ENCODE measurements at places on chromosomes 12 and 14.

DNA sequence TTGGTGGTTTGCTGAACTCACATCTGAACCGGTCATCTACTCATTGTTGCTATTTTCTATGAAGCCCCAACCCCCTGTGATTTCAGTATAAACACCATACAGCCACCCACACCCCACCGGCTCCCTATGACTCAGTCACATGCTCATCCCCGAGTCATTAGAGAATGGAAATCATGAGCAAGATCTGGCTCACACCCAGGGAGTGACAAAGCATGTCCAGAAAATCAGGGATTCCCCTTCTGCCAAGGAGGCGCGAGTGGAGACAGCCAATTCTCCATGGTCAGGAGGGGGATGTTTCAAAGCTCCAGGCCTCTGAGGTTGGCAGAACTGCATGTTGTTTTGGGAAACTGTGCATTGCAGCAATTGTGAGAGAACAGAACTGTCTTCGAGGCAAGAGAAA lies 657.5 kb upstream of the TBX3 start:
- DNase-seq: no peak

GRCh38 chr12:96170762-96171161 lies 23.4 kb upstream of the ELK3 start:
- no peak for DNase-seq

GRCh38 chr12:81597928-81598604 lies 161.1 kb downstream of the PPFIA2 start:
- peak; percentile 88 for DNase-seq

DNA sequence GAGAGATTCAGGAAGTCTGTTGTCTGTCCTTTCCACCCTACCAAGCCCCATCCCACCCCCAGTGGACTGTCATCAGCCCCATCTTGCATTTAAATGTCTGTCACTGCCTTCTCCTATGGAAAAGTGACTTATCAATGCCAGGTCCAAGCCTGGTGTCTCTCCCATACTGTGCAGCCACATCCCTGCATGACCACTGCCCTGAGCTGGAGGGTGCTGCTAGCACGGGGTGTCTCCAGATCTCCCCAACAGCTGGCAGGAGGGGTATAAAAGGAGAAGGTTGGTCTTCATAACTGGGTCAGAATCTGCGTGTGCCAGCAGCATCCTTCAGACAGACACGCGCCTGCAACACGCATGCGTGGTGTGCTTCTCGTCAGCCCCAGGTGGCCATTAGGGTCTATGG lies 154.4 kb upstream of the HIF1A start:
- DNase-seq: no peak

GRCh38 chr12:63093084-63093483 lies 57.9 kb downstream of the AVPR1A start:
- DNase-seq: no peak

DNA sequence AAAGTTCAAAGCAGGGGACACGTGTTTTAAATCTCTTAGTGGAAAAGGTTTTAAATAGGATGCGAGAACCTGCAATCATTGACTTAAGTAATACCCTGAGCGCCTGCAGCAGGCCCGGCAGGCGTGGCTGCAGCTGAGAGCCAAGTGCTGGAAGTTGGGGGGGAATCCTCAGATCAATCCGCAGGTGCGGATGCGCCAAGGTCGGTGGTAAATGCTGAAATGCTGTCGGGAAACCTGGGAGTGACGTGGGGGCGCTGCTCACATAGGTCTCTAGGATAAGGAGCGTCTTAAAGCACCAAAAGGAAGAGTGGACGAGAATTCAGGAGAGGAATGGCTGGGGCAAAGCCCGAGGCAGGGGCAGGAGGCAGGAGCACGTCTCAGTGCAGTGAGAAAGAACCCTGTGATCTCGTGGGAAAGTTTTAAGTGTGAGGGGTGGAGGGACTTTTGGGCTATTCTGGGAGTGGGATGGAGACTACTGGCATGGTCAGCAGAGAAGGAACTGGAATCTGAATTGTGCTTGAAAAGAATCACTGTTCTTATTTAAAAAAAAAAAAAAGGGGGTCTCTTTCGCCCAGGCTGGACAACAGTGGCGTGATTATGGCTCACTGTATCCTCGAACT lies 883 bp upstream of the CDCA4 start:
- peak; percentile 32 for DNase-seq

- DNase-seq: no peak
Observed at GRCh38 chr12:10167599-10167998, 4.3 kb downstream of the OLR1 start.

DNA sequence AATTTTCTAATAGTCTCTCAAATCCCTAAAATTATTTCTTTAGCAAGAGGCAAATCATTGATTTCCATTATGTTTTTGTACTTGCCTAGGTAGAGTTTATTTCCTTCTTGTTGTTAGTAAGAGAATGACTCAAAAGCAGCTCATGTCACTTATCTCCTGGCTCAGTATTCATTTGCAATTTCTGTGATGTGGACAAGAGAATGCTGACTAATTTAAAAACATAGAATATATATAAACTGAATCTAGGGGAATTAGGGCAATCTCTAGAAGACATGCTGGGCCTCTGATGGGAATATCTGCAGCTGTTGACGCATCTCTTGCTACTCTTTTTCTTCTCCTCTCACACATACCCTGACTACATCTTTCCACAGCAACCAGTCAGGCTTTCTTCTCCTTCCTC lies 130.8 kb upstream of the PRKD1 start:
- no peak for DNase-seq

DNA sequence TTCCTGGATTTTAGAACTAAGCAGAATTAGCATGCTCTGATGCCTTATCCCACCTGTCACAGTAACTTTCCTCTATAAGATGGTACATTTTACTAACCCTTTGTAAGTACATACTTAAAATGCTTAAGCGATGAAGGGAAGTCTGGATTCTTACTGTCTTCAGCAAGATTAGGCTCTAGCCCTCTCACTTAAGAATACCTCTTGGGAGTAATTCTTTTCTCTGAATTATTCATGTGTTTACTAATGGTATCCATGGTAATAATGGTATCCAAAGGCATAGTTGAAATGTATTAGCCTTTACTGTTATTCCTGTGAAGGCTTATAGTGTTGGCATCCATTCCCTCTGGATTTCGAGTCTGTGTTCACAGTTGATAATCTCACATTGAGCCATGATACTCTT lies 176.9 kb downstream of the MON2 start:
- DNase-seq: no peak

- DNase-seq: no peak
Observed at GRCh38 chr12:52515927-52516831, 4.0 kb downstream of the KRT5 start.

GRCh38 chr14:104405360-104406226 lies 174.0 kb upstream of the C14orf180 start:
- no peak for DNase-seq

DNA sequence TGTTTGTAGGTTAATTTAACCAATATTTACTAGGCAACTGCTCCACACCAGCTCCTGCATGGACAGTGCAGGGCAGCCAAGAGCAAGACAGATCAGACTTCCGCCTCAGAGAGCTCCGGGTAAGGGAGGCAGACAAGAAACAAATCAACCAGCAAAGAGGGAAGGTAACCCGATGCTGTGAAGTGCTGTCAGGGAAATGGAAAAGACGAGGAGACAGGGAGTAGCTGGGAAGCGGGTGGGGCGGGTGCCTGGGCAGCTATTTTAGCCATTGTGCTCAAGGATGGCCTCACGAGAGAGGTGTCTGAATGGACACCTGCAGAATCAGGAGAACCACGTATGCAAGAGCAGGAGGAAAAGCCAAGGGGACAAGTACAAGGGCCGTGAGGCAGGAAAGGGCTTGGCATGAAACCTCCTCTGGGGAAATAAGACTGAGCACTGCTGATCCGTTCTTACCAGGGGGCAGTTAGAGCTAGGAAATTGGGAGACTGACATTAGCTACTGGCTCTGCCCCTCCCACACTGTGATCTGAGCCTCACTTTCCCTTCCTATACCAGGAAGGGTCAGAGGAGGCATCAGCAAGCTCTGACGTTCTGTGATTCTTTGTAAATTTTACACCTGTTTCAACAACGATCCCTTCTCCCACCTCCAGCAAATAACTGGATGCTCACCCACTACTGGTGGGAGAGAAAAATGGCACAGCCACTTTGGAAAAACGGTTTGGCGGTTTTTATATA lies 6.5 kb upstream of the TMEM119 start:
- no peak for DNase-seq

DNA sequence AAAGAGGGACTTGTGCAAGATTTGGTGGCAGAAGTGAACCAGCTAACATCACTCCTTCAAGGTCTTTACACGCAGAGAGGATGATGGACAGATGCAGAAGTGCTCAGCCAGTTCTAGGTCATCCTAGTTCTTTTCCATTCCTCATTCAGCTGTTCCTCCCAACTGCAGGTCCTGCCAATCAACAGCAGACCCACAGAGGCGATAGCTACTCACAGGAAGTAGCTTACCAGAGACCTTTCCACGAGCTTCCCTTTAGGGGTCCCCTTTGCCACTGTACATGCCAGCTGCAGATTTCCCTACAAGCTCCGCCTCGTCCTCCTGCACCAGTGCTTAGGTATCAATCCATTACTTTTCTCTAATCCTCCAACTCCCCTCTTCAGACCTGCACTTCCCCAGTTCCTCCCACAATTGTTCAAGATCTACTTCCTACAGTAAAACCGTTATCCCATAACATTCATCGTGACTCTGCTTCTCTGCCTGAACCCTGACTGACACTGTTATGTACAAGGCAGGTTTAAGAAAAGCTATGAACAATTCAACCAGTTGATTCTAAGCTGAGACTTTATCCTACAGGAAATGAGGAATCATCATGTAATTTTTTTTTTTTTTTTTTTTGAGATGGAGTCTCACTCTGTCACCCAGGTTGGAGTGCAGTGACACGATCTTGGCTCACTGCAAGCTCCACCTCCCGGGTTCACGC lies 22.5 kb downstream of the RECQL start:
- DNase-seq: no peak

DNA sequence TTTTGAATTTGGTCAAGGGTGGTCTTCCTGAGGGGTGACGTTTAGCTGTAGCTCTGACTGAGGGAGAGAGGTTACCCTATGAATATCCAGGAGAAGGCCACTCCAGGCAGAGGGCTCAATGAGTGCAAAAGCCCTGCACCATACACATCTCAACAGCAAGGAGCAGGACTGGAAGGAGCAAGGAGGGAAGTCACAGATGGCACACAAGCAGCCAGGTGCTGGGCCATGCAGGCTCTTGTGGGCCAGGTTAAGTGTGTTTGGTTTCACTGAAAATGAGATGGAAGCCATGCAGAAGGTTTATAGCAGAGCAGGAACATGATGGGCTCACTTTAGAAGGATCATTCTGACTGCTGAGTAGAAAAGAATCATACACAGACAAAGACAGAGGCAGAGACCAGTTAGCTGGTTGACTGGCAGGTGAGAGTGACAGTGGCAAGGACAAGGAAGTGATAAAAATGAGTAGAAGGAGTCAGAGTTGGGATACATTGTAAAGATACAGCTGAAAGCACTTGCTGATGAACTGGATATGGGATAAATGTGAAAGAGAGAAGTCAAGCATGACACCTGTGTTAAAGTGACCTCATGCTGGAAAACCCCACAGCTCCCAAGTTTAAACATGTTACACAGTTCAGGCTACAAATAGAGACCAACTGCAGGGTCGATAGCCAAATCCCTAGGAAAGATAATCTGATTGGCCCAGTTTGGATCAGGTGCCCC lies 81.2 kb downstream of the PRKD1 start:
- no peak for DNase-seq

DNA sequence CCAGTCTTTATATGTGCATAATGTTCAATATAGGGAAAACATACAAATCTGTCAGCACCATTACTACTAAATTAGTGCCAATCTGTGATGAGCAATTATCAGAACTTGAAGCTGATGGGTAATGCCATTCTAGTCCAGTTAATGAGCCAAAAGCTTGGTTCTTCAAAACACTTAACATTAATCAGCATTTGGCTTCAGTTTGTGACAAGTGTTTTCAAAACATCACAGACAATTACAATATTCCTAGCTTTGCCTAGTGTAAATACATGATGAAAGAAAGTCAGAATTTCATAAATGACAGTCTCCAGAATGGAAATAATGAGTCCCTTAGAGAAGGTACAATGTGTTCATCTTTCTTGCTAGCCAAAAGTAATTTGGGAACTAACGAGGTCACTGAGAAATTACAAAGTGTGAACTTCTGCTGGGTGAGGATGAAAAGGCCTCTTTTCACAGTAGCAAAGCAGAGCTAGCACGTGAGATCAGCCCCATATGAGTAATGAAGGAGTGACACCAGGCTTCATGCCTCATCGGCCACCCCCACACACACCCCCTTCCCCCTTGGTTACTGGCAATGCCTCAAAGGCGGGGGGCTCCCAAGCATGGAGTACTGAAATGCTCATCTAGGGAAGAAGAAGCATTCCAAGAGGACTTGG lies 180.6 kb upstream of the EEA1 start:
- no peak for DNase-seq

DNA sequence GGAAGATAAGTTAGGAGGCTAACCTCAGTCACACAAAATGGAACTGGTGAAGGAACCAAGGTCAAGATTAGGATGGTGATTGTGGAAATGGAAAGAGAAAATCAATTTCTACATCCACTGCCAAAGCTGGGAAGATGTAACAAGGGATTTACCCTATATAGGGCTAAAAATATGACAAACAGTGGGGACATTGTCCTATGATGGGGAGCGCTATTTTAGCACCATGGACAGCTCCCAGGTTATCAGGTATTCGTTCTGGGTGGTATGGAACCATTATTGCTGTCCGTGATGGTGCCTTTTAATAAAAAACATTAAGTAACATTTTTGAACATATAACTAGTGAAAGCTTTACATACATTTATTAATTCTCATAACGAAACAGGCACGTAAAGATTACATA lies 124.0 kb downstream of the NDUFA12 start:
- DNase-seq: no peak

DNA sequence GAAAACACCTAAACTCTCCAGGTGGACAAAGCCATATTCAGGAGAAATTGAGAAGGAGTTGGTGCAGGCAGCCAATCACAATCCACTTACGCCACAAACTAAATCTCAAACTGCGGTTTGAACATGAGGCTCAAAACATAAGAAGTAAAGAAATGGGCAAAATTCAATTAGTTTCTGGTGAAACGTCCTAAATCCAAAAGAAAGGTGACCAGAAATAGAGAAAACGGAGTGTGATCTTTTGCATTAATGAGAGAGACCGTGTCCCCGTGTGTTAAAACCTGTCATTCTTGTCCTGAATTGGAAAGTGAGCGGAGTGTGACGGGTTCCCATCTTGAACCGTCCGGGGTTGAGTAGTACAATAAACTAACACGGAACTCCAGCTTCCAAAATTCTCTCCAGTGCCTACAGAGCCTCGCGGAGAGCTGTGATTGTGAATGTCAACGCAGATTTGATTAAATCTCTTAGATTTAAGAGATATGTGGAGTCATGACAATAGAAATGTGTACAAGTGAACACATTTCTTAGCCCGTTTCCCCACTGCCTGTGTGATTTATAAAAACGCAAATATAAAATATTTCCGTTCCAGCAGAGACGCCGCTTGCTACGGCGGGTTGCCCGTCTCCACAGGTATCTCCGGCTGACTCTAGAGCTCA lies 595 bp upstream of the METAP2 start:
- no peak for DNase-seq
